ENCODE measurements at places on chromosomes 13 and 19.

DNA sequence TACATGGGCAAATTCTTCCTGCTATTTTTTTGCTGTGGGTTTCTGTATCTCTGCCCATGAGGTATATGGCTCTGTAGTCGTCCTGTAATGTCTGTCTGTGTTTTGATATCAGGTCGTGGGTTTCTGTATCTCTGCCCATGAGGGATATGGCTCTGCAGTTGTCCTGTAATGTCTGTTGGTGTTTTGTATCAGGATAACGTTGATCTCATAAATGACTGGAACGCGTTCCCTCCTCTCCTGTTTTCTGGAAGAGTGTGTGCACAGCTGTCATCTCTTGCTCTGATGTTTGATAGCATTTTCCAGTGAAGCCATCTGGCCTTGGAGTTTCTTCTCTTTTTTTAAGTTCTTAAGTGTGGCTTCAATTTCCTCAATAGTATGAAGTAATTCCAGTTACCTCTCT is 57.2 kb downstream of the SOX1 start:
- no peak for DNase-seq

DNA sequence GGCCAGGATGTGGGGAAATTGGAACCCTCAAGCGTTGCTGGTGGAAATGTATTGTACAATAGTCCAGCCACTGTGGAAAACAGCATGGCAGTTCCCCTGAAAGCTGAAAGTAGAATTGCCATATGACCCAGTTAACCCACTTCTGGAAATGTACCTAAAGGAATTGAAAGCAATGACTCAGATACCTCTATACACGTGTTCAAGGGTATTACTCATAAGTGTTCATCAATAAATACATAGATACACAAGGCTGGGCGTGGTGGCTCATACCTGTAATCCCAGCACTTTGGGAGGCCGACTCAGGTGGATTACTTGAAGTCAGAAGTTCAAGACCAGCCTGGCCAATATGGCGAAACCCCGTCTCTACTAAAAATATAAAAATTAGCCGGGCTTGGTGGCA is 71.9 kb upstream of the IRS2 start:
- DNase-seq, result no peak

DNA sequence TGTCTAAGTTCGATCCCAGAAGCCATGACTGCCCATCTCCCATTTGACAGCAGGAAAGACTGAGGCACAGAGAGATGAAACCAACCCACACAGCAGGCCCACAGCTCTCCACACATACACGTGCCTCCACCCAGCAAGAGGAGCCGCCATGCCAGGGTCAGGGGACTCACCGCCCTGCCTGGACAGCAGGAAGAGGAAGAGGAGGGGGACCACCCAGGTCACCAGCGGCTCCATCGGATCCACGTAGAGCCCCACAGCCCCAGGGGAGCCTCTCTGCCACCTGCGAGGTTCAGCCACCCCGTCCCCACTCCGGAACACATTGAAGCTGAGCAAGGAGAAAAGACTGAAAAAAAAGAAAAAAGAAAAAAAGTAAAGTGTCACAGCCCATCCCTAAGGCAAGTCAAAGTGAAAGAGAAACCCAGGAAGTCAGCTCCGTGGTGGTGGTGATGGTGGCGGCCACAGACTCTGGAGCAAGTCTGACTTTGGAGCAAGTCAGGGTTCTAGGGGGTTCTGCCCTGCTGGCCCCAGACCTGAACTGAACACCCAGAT is at the start of gene IL12RB1:
IL12RB1 (minus strand) TSS at position 345 of the 549 bp plus-strand sequence; CDS start at position 234, 111 bp downstream.
- no peak for DNase-seq

DNA sequence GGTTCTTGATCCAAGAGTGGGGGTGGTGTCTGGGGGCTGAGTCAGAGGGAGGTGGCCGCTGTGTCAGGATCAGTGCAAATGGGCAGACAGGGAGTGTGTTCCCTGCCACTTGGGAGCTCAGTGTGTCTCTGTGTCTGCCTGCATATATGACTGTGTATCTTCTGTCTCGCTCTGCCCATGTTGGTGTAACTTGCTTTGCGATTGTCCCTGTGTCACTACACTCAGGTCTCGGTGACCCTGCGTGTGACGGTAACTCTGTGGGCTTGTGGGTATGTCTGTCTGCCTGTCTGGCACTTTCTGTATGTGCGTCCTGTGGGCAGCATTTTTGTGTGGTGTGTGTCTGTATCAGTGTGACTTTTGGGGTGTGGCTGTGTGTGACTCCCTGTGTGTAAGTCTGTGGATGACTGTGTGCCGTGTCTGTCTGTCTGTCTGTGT is 8.2 kb upstream of the ERFL start:
- no peak for DNase-seq

- DNase-seq, result no peak
These were observed 544.6 kb downstream of the SLITRK6 start for GRCh38 chr13:85254641-85255040.

GRCh38 chr19:11963566-11964355 is 1.1 kb upstream of the ZNF763 start:
- peak; percentile 70 for DNase-seq

- DNase-seq, result peak; percentile 77
These were observed 4.0 kb downstream of the EBI3 start for GRCh38 chr19:4233282-4233853.

GRCh38 chr13:39631307-39631706 is 24.2 kb upstream of the COG6 start:
- no peak for DNase-seq

- peak; percentile 71 for DNase-seq
These were observed 100.4 kb upstream of the GJB6 start for GRCh38 chr13:20332361-20333096.

- peak; percentile 86 for DNase-seq
These were observed 19.2 kb upstream of the UQCR11 start for GRCh38 chr19:1624458-1624857.

DNA sequence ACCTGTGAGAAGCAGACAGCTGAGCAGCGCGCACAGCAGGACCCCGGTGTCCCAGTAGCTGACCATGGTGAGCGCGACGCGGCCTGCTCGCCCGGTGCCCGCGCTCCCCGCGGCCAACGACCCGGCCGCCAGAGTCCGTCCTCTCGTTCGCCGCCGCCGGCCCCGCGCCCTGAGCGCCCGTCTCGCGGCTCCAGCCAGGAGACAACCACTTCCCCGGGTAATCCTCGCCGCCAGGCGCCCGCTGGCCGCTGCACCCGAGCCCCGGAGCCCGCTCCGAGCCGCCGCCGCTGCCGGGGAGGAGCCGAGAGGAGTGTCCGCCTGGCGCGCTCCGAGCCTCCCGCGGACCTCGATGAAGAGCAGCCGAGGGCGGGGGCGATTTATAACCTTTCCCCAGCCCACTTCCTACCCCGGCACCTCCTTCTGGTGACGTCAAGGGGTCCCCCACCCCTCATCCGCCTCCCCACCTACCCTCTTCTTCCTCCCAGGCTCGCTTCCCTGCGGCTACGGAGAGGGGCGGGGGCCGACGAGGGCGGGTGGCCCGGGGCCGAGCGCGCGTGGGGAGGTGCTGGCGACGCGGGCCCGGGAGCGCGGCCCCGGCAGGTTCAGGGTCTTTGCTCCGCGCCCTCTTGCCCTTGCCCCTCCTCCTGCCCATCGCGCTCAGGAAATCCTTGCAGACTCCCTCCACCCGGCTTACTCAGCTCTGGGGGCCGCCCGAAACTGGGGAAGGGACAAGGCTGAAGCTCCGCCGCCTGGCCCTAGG is at the start of gene FLT1:
FLT1 (minus strand) TSS at position 351 of the 760 bp plus-strand sequence; CDS start at position 66, 285 bp downstream.
- DNase-seq, result peak; percentile 72

- peak; percentile 32 for DNase-seq
These were observed 58.3 kb downstream of the MBNL2 start for GRCh38 chr13:97280478-97280877.

GRCh38 chr13:70311191-70311590 is 202.9 kb upstream of the KLHL1 start:
- no peak for DNase-seq

GRCh38 chr13:29103065-29103800 is 283.1 kb downstream of the MTUS2 start:
- no peak for DNase-seq

- peak; percentile 70 for DNase-seq
These were observed 22.3 kb downstream of the TMEM161A start for GRCh38 chr19:19115954-19116353.

DNA sequence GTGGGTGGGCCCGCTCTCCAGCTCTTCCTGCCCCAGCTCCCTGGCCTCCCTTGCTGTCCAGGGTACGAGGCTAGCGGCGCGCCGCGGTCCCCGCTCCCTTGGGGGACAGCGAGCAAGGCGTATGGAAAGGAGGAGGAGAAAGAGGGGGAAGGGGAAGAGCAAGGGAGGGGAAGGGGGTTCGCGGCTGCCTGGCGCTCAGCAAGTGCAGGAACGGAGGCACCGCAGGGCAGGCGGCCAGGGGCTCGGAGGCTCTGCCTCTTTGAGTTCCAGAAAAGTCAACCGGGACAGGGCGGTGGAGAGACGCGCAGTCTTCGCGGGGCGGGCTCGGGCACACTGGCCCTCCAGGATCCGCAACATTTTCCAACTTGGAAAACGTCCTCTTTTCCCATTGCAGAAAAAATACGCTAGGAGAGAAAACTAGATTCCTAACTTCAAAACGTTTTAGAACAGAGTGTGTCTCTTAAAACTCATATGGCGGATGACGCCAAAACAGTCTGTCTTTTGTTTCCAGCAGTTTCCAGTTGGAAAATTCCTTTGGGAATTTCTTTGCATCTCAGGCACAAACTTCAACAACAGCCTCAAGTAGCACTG is 23.1 kb upstream of the TNFRSF19 start:
- DNase-seq, result peak; percentile 18

- DNase-seq, result no peak
These were observed 14.9 kb upstream of the LATS2 start for GRCh38 chr13:21076253-21076652.

DNA sequence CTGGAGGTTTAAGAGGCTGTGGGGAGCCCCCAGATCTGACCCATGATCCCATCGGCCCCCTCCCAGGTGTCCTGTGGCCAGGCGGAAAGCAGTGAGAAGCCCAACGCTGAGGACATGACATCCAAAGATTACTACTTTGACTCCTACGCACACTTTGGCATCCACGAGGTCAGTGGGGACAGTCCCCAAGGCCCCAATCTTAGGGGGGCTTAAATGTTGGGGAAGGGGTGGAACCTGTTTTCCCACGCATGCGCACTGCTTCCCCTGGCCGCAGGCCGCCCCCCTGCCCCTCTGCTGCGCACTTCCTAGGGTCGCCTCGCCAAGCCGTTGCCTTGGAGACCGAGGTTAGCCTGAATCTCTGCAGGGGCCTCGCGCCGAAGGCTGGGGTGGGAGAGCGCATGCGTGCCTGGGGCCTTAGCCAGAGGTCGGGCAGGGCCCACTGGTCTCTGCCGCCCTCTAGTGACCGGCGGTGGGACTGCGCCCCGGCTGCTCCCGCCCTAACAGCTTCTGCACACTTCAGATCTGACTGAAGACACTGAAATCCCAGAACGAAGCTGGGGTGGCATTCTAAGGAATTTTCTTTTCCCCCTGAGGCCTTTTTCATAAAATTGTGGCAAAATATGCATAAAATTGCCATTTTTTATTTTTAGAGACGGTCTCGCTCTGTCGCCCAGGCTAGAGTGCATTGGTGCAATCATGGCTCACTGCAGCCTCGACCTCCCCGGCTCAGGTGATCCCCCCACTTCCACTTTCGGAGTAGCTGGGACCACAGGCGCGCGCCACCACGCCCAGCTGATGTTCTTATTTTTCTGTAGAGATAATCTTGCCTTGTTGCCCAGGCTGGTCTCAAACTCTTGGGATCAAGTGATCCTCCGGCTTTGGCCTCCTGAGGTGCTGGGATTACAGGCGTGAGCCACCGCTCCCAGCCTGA is 3.6 kb downstream of the PRMT1 start:
- peak; percentile 99 for DNase-seq

DNA sequence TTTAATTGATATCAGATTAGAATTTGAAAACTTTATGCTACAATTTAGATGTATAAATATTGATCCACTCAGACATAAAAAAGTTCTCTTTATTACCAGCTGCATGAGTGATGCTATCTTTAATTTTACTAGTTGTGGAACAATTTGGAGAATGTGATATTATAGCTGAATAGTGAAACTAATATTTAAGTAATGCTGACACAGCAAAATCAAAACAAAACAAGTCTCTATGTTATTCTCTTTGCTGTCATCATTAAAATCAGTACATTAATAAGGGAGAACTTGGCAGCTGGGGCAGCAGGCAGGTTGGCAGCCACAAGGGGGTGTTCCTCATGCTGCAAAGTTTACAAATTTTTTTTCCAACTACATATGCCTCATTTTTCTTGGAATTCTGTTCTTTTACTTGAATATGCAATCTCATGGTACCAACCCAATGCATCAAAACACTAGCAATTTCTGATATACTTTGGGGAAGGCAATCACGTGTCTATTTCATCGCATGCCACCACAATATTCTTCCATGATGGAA is 585.3 kb downstream of the FGF9 start:
- DNase-seq, result no peak
